Activated T-helper 1 cell treated with Interleukin-2 at 50 U/mL for 16 hours (primary cell): ENCODE measurements at places on chromosomes 5 and 9.

GRCh38 chr5:33582417-33582816 is 141.7 kb downstream of the TARS1 start:
- DNase-seq = no peak

DNA sequence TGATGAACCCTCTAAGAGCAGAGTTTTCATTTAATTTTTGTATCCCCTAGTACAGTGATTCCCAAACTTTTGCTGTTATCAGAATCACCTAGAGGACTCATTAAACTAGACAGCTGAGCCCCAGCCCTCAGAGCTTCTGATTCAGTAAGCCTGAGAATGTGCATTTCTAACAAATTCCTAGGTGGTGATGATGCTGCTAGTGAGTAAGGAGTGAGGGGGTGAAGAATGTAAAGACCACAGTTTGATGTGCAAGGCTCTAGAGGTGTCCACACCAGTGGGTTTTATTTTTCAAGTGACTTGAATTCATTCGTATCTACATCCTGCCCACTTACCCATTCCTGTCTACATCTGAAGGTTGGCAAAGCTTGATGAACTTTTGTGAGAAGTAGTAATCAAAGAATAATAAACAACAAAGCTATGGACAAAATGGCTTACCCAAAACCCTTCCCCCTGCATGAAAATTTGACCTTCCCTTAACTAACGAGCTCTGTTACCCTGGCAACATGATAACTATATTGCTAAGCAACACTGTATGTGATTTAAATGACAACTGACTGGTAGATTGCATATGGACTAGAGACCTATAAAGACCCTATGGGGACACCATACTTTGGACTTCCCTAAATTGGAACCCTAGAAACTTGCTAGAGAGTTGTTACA is 35.2 kb downstream of the DTWD2 start:
- no peak for DNase-seq

DNA sequence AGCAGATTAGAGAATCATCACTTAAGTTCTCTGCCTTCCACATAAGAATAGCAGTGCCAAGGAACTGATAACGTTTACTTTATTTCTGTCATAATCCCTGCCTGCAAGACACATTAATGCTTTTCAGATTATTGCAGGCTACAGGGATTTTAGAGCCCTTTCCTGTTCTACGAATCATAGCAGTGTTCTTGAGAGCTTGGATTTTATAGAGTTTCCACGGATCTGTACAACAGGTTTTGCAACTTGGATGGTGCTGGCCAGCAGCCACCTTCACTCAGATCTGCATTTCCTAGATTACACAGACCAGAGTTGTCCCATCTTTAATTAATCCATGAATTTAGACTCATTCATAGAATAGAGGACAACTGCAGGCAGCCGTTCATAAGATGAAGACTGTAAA is 38.1 kb downstream of the SLC12A2 start:
- no peak for DNase-seq

DNA sequence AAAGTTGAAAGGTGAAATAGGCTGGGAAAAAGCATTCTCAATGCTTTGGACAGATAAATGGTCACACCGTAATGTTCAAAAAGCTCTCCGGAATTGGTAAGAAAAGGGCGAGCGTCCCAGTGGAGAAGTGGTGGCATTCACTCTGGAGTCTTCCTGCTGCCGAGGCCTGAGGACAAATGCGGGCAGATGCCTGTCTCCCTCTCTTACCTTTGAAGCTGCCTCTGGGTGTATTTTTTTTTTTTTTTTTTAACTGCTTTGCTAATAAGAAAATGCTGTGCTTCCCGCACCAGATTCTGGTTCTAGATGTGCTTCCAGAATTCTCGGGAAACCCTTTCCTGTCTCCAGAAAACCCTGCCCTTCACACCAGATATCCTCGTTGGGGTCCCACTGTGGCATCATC is 24.4 kb upstream of the CTSL start:
- no peak for DNase-seq

DNA sequence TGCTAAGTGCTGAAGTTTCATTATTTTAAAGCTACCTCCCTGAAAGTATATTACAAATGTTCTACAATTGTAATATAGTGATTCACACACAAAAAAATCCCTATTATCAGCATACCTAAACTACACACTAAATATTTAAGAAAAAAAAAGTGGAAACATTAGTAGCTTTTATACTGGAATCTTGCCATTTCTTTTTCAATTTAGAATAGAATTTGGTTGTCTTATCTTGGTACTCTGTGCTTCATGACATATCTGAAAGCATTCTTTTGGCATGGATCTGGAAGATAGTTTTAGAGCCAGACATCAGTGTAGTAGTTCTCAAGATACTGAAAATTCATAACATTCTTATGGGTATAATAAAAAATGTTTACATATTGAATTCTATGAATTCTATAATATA is 35.0 kb downstream of the SLC1A3 start:
- DNase-seq = no peak

GRCh38 chr5:69167493-69167855 is 524 bp downstream of the CCNB1 start:
- DNase-seq = no peak

DNA sequence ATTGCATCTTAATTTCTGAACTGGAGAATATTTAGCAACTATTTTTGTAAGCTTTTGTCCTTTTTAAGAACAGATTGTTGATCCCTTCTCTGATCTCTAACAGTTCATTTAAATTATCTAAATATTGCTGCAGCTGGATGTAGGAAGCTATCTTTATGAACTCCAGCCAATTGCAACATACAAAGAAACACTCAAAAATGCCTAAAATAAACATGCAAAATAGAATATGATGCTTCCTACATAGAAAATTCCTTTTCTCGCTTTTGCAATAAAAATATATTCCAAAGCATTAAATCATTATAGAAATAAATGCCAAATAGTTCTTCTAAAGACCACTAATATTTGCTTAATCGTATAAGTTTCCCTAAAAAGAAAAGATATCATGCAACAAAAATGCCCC is 218.6 kb downstream of the LURAP1L start:
- no peak for DNase-seq

- DNase-seq = no peak
These were observed 10.4 kb upstream of the AFAP1L1 start for GRCh38 chr5:149261246-149261645.
